ENCODE measurements at places on chromosomes 1 and 21.

GRCh38 chr1:76018045-76018444, 56.5 kb upstream of the ST6GALNAC3 start:
- no peak for DNase-seq

DNA sequence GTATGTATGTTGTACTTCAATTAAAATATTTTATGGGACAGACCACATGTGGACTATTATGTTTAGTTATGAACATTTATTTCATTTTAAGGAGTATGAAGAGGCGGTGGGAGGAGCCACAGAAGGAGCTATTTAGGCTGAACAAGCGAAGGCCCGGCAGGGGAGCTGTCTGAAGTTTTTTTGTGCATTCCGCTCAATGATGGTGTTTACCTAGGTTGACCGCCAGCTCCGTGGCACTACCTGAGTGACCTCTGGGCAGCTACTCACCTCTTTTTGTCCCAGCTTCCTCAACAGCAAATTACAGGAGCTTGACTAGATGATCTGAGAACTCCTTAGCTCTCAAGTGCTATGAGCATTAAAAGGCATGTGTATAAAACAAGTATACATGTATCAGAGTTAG, 32.7 kb upstream of the C1orf198 start:
- DNase-seq = no peak

DNA sequence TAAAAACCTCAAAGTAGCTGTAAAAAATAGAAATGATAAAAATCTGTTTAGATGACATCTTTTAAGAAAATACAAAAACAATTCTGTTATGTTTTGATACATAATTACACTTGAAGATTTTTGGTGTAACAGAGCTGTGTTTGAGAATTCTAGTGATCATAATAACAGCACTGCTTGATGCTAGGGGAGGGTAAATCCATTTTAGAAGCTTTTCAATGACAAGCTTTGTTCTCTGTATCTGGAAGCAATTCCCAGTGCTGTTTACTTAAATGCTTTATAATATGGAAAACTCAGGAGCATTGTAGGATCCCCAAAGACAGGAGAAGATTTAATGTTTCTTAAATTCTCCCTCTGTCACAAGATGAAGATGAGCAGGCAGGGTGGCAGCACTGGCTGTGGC, 359.3 kb downstream of the PDE4B start:
- no peak for DNase-seq

GRCh38 chr1:94806441-94806871, 13.7 kb upstream of the SLC44A3 start:
- no peak for DNase-seq

DNA sequence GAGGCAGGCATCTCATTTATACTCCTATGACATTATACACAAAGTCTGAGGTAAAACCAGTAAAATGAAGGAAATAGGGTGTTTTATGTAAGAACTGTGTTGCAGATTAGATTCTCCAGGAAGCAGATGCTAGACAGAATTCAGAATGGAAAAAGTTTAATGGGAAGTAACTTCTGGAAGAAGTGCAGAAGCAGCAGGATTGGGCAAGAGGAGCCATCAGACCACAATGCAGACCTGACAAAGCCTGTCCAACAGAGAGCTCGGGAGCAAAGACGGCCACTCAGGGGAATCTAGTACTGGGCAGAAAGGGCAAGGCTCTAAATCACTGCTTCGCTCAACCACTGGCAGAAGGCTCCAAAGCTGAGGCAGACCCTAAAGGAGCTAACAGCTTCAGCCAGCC, 33.7 kb downstream of the FBXO42 start:
- no peak for DNase-seq

DNA sequence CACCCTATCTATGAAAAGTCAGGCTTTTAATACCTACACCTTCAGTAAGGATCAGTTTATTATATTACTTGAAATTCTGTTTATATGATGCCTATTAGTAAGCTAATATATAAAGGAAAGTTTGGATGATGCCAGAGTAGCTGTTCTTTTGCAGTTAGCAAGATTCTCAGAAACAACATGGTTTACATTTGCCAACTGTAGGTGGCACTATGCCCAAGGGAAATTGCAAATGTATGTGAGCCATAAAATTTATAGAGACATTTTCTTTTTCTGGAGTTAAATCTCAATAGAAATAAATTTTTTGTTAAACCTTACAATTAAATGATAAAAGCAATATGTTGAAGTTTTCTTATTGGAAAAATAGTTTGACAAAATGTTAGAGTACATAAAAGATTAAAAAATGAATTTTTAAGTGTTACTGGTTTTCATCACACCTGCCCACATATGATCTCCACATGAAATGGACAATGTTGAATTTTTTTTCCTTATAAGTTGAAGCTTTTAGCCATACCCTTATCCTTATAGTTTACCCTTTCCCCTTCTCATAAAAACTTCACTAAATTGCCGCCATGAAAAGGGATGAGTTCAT, 32.1 kb upstream of the EPHX4 start:
- DNase-seq = peak; percentile 34

- no peak for DNase-seq
Observed at GRCh38 chr21:33360281-33360680, 35.5 kb downstream of the IFNAR1 start.

DNA sequence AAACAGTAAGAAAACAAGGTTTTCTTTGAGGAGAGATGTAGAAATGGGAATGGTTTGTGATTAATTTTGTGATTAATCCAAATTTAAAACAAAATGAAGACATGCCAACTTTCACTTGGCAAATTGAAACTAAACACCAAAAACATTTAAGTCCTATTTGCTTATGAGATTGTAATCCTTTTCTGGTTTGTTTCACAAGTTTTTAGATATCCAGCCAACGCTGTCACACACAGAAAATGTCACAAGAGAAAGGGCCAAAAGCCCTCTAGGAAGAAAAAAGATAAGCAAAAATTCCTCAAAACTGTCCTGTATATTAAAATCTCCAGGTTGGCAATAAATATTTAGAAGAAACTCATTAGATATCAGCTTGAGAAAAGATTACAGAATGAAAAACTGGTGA, 2.5 kb downstream of the USH2A start:
- no peak for DNase-seq

- no peak for DNase-seq
Observed at GRCh38 chr1:234928642-234929041, 200.0 kb downstream of the TOMM20 start.

- no peak for DNase-seq
Observed at GRCh38 chr1:14724246-14724645, 125.8 kb downstream of the KAZN start.

DNA sequence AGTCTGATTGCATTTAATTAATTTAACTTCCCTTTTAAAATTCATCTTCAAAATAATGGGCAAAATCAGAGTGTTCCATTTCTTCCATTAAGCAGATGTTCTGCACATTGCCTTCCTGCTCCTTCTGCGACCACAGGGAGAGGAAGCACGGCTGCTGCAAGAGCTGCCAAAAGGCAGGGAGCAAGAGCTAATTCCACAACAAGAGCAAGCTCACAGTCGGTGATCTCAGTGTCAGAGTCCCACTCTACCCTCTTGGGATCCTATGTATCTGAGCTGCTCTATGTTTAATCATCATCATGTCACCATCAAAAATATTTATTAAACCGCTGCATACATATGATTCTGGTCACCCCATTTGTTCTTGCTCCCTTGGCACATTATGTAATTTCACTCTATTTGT, 255.3 kb upstream of the CAMK1G start:
- no peak for DNase-seq

DNA sequence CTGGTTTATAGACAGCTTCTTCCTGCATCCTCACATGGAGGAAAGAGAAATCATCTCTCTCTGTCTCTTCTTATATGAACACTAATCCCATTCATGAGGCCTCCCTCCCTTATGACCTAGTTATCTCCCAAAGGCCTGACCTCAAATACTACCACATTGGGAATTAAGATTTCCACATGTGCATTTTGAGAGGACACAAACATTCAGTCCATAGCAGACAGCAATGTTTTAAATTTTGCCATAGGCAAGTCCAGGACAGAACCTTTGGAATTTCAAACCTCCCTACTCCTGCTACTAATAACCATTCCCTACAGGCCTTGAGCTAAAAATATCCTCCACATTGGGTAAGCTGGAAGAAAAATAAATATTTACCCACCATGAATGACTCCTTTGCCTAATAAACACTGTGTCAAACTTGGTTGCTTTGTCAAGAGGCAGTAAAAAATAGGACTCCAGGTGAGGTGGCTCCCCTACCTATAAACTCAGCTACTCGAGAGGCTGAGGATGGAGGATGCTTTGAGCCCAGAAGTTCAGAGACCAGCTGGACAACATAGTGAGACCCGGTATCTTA, 113.7 kb downstream of the ZNF281 start:
- DNase-seq = no peak

- DNase-seq = no peak
Observed at GRCh38 chr1:26546375-26546774, 16.8 kb downstream of the RPS6KA1 start.

DNA sequence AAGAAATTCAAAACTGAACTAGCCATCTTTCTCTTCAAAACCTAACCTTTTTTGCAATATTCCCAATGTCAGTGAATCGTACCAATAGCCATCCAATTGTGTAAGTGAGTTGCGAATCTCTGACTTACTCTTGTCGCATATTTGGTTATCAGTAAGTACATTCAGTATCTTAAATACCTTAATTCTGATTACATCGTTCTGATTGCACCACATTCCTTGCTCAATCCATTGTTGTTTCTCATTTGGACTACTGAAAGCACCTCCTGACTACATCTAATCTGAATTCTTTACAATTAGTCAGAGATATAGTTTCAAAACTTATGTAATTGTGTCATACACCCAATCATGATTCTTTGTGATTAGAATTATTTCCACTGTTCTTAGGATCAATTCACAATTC, 16.8 kb upstream of the BRINP3 start:
- DNase-seq = no peak

DNA sequence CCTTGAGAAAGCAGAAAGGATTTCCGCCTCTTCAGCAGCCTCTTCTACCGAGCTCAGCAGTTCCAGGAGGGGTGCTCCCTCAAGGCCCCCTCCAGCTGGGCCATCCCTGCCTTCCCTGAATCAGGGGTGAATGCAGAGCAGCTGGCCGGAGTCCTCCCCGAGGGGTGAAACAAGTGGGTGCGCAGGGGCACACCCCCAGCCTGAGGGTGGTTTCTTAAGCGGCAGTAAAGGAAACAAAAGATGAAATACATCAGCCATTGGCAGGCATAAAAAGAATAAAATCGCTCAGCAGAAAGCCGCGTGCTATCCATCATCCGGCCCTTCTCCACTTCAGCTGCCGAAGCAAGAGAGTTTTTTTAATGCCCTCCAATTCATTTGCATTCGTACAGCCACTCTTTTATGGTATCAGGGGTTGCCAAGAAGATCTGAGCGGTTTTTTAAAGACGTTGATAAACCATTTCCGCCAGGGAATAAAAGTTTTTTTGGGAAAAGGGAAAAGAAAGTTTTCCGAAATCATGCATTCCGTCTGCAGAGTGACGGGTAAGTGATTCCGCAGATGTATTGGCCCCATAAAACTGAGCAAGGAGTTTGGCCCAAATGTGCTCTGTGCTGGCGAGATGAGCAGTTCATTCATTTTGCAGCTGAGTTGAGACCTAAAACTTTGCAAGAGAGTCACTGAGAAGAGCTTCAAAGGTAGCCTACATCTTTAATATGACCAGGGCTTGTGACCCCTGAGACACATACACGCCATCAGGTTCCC, 73.7 kb upstream of the ZC3H12A start:
- DNase-seq = no peak

DNA sequence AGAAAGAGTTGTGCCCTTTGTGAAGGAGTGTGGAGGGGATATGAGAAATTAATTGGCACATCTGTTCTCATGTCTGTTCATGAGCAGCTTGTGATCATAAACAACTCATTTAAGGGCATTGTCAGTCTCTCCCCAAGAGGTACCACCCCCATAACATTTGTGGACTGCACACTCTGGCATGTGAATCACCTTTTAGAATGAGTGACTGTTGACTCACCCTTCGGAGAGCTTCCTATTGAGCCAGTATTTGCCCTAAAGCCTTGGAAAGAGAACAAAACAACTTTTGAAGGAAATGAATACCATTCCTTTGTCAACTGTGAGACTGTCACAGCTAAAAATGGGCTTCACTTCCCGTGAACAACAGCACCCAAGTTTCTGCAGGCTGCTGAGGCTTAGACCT, 27.5 kb upstream of the MYSM1 start:
- DNase-seq = no peak

GRCh38 chr1:21914880-21915640, 22.1 kb downstream of the HSPG2 start:
- DNase-seq = no peak

- DNase-seq = no peak
Observed at GRCh38 chr1:115654663-115655305, 13.0 kb downstream of the VANGL1 start.

DNA sequence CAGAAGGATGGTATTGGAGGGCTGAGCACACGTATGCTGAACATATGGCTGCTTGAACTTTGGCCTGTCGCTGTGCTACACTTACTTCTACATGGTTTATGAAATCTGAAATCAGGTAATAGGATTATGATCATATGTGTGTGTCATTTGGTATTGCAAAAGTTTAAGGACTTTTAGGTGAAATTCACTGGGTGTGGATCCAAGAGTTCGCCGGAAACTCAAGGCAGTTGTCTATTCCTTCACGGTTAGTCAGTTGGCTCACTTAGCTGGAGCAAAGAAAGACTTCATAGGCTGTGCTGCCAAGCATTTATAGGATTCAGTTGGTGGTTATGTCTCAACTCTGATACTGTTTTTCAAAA, 927 bp downstream of the UAP1 start:
- DNase-seq = no peak

GRCh38 chr1:235825229-235825628, 41.5 kb downstream of the LYST start:
- no peak for DNase-seq

GRCh38 chr21:14547834-14548513, 1.9 kb upstream of the SAMSN1 start:
- no peak for DNase-seq

DNA sequence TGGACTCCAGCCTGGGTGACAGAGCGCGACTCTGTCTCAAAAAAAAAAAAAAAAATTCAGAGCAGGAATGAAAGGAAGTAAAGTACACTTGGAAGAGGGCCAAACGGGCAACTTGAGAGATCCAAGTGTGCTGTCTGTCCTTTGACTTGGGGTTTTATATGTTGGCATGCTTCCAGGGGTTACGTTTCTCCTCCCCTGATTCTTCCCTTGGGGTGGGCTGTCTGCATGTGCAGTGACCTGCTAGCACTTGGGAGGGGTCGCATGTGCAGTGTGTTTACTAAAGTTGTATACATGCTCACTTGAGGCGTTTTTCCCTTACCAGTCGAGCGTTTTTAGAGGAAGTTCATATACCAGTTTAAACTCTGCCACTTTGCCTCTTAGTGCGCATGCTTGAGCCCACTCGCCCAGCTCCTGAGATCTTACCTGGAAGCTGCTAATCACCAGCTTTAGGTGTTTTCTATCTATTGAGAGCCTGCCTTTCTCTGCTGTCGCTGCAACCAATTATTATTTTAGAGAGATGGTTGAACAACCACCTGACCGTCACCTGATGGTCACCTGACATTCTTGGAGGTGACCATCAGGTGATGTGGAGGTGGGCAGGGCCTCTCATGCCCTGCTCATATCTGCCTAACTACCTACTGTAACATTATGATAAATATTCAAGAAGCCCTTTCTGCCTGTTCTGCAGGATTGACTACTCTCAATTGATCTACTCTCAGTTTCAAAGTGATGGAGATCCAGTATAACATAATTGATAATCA, 140.1 kb downstream of the MACF1 start:
- DNase-seq = no peak

- DNase-seq = no peak
Observed at GRCh38 chr21:35697321-35697808, 363.0 kb downstream of the SETD4 start.

- no peak for DNase-seq
Observed at GRCh38 chr1:231887866-231888265, 261.3 kb downstream of the DISC1 start.

- no peak for DNase-seq
Observed at GRCh38 chr1:46399307-46399706, 5.2 kb downstream of the FAAH start.
